GOT3 (cell line): ENCODE measurements at places on chromosomes 3 and 15.

DNA sequence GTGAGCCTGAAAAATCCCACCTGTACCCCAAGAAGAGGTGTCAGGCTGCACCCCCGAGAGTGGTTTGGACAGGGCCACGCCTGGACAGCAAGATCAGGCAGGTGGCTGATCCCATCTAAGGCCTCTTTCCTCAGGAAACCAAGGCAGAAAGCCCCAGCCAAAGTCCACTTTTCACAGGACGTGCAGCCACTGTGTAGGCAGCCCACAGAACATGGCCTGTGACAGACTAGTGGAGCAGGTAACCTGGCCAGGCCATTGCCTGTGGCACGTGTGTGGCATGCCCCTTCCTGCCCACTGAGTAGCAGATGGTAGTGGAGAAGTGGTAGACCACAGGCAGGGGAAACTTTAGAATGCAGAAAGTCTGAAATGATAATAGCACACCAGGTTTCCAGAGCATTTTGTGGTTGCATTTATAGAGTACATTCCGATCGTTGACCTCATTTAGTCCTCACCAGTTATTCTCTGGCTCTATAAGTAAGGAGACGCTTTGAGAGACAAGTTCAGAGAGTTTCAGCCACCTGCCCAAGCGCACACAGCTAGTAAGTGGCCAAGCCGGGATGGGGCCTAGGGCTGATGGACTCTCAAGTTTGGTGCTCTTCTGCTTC is 68.7 kb downstream of the AAGAB start:
- no peak for DNase-seq

DNA sequence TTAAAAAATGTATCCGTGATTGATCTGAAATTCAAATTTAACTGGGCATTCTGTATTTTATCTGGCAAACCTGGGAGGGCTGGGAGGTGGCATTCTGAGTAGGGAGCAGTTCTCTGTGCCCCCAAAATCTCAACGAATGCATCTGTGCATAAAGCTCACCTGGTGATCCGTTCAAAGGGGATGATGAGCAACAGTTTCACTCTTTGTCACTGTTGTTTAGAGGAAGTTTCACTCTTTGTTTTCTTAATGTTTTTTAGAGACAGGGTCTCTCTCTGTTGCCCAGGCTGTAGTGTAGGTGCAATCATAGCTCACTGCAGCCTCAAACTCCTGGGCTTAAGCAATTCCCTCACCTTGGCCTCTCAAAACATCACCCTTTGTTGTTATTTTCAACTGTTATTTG is 186.7 kb downstream of the SSR3 start:
- no peak for DNase-seq

DNA sequence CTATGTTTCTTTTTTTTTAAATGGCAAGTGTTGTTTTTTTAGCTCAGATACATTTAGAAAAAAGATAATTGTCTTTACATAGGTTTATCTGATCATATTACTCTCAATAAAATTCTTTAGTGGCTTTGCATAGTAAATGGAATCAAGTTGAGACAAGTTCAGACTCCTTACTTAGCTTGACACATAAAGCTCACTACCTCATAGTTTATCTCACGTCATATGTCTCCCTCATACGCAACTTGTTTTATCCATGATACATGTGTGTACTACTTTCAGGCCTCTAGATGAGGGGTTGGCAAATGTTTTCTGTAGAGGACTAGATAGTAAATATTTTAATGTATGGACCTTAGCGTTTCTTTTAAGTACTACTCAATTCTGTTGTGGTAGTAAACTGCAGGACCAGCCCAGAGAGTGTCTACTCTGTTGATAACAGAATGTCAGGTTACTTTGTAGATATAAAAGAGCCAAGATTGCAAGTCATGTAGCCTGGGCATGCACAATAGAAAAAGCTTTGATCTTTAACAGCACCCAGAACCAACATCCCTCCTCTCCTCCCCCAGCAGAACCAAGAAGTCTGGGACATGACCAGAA is 28.2 kb upstream of the MGA start:
- no peak for DNase-seq

- no peak for DNase-seq
Observed at GRCh38 chr3:162998205-162998604, 1501.6 kb downstream of the OTOL1 start.

DNA sequence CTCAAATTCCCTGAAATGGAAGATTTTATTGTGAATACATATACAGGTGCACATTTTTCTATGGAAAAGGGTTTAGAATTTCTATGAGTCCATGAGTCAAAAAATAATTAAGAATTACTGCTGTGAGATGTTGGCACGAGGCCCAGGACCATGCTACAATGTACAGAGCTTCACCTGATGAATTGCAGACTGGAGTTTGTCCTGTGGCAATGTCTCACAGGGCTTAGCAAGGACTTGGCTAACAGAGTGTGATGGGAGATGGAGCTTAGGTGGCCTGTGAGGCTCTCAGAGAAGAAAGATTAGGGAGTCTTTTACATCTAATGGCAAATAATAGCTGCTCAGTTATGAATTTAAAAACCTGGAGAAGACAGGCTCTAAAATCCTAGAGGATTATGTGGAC is 219.5 kb upstream of the CBLB start:
- DNase-seq = no peak

DNA sequence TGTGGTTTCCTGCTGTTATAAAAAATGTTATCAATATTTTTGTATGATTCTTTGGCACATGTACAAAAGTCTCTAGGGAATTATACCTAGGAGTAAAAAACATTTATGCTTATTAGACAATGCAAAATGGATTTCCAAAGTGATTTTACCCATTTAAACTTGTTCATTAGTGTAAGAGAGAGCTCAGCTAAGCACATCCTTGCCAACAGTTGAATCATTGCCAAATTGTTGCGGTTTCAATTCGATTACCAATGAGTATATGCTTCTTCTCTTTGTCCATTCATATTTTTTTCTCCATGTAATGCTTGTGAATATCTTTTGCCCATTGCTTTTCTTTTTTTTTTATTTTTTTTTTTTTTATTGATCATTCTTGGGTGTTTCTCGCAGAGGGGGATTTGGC is 17.2 kb downstream of the CASR start:
- DNase-seq = no peak

DNA sequence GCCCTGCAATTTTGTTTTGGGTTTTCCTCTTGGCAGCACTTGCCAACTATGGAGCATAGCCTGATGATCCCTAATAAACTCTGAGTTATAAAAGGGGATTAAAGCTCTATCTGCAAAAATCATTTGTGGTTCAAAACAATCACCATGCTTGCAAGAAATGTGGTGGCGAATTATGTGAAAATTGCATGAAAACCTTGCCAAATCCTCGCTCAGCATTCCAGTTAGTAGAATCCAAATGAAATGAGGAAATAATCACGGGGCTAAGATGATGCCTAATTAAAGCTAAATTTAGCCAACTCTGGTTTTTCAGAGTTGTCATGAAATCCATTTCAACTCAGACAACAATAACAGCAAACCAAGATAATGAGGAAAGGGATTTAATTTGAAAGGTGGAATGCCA is 73.0 kb upstream of the PROK2 start:
- DNase-seq = no peak

DNA sequence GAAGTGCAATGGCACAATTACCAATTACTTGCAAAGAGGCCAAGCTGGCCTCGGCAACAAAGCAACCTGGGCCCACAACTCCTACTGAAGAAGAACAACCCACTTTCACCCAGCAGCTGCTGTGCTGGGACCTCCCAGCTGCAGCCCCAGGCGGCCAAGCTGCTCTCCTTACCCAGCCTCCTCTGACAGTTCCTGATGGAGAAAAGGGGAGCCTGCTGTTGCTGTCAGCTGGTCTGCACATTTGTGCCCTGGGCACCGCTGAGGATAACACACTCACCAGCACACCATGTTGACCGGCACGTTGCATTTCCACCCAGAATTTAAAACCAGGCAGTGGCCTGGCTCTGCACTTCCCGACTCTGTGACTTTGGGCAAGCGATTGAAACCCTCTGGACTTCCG is 33.6 kb downstream of the SSUH2 start:
- DNase-seq = no peak

DNA sequence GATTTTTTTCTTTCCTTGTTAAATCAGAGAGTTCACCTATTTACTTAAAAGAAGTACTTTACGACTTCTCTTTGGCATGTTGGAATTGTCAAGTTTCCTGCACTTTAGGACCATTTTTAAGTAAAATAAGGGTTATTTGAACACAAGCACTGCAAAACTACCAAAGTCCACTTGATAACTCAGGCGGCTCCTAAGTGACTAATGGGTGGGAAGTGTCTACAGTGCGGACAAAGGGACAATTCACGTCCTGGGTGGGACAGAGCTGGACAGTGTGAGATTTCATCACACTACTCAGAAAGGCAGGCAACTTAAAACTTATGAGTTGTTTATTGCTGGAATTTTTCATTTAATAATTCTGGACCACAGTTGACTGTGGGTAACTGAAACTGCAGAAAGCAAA is 590.2 kb upstream of the UBE2E2 start:
- no peak for DNase-seq

DNA sequence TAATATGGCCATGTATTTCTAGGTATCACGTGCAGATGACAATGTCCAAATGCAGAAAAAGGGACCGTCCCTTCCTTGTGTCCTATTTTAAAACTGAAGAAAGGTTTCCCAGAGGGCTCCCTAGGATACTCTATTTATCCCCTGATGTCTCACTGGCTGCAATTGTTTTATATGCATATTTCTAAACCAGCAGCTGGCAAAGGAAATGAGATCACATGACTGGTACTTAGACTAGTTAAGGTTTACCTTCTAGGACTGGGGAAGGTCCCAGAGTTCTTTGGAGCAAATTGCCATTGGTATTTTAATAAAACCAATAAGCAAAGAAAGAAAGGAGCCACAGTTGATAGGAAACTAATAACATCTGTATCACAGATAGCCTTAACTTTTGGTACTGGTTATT is 29.5 kb downstream of the GTF2E1 start:
- no peak for DNase-seq

DNA sequence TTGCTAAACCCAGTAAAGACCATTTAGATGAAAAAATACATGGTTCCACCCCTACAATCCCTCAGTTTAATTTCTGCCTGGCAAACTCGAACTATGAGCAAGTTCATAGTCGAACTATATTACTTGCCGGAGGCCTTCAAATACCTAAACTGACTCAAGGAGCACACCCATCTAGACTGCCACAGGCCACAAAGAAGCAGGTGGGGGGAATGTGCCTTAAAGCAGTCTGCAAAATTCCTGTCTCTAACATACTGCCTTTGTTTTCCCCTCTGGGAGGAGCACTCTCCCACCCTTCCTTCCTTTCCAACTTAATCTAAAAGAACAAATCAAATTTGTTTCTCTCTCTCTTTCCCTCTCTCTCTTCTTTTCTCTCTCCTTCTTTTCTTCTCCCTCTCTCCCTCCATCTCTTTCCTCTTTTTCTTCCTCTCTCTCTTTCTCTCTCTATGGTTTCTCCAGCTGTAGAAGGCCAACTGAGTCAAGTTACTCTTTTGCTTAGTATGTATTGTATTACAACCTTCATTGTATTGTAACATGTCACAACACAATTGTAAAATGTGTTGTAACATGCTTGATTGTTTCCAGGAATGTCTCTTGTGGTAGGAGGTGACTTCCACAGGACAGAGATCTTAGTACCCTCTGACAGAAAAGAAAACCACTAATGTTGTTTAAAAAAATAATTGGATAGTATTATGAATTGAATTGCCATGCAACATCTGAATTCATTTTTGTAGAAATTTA is 496.3 kb downstream of the ROBO2 start:
- DNase-seq = no peak

GRCh38 chr15:74202452-74203401 is at the start of gene STRA6:
STRA6 (minus strand) TSS chr15:74202787; CDS start chr15:74202267, 520 bp downstream.
- DNase-seq = no peak

- no peak for DNase-seq
Observed at GRCh38 chr3:79187426-79187825, 580.4 kb downstream of the ROBO1 start.

DNA sequence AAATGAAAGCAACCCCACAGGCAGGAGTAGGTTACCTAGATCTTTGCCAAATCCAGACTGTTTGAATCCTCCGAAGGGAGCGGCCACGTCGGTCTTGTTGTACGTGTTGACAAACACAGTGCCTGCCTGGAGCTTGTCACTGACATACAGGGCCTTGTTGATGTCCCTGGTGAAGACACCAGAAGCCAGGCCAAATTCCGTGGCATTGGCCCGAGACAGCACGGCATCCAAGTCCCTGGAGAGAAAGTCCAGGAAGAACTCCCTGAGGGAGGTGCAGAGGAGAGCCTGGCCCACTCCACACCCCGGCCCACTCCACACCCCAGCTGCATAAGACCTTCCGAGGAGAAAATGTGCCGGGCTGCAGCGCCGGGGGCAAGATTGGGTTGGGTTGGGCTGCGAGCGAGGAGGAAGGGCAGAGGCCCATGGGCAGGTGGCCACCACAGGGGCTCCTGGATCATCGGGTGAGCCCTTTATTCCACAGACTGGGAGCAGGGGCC is 21.8 kb upstream of the SLC41A3 start:
- DNase-seq = no peak

DNA sequence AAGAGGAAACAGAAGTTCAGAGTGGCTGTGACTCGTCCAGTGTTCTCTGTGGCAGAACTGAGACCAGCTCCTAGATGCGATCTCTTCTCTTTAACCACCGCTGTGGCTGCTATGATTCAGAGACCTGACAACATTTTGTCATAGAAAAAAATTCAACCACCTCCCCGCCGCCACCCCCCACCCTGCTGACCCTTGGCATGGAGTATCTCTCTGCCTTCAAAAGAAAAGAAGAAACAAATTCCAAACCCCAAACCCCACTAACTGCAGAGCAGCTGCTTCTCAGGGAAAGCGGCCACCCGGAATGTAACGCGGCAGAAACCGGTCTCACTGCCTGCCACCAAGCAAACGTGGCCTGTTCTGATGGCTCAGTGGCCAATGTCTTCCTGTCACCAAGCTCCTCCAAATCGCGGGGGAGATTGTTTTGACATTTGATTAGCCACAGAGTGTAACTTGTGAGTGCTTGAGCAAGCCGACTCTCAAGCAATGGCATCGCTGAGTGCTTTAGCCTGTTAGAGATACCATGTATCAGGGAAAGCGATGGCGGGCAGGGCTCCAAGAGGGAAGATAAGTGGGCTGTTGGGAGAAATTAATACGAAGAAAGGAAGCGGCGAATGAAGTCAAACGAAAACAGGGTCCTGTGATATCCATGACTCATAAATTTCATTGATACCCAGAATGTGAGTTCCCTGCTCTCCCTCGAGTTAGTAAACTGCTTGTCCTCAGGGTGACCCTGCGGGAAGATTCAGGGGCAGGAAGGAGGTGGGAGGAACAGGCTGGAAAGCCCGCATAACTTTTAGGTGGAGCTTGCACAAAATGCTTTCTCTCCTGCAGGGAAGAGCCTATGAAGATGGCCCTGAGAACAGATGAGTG is 44.8 kb upstream of the TLE3 start:
- no peak for DNase-seq

GRCh38 chr3:174409086-174409743 is 449.9 kb upstream of the NAALADL2 start:
- DNase-seq = no peak

- no peak for DNase-seq
Observed at GRCh38 chr15:77853910-77854309, 221.2 kb upstream of the LINGO1 start.

DNA sequence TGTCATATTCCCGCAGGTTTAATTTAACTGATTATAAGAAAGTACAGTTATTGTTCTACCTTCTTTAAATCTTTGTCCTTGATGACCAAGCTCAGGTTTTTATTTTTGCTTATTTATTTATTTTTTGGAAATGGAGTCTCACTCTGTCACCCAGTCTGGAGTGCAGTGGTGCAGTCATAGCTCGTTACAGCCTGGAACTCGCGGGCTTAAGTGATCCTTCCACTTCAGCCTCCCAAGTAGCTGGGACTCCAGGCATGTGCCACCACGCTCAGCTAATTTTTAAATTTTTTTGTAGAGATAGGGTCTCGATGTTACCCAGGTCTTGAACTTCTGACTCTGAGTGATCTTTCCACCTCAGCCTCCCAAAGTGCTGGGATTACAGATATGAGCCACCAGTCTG is 8.9 kb downstream of the USP3 start:
- DNase-seq = no peak

- no peak for DNase-seq
Observed at GRCh38 chr3:194296454-194297263, 54.5 kb downstream of the CPN2 start.
